Activated CD4-positive, alpha-beta T cell treated with anti-CD3 and anti-CD28 coated beads for 48 hours (primary cell): ENCODE measurements at places on chromosomes 16 and 17.

DNA sequence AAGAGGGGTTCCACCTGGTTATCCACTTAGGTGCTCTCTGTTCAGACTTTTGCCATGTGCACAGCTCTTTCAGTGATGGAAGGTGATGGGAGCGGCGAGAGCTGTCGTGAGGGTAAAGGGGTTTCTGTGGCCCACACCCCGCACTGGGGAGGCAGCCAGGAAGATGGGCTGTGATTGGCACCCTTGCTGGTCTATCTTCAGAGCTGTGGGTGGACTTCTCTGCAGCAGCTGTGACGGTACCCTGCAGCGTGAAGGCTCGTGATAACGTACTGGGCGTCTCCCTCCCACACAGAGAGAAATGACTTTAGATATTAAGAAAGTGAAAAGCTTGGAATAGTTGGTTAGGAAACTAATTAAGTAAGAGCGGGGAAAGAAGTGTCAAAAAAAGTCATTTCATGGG lies 45.8 kb downstream of the MPRIP start:
- DNase-seq: no peak

DNA sequence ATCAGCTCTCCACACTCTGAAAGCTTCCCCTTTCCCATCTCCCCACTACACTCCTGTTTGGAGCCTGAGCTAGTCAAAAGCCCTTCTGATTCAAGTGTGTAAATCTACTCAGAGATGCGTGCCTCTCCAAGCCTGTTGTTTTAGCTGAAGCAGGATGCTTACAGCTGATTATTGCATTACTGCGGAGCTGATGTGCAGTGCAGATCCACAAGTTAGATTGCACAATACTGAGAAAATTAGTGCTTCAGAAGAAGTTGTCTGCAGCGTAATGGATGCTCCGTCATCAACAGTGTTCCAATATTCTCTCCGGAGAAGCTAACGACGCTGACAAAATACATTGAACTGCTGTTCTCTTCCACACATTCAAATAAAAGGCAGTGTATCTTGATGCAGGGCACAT lies 44.8 kb upstream of the NLRP1 start:
- no peak for DNase-seq

DNA sequence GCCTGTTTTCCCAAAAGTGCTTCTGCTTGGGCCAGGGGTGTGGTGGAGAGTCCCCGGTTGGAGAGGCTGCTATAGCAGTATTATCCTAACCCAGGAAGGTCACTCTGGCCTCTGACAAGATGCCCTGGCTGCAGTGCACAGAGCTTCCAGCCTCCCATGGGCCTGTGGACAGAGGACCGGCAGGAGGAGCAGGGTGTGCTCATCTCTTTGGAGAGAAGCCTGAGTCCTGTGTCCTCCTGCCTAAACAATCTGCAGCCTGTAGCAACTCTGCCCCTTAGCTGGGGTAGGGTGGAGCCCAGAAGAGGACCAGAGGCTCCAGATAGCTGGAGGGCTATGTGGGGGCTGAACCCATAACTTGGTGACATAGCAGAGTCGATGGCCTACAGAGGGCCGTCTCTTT lies 78.0 kb downstream of the MPRIP start:
- no peak for DNase-seq

GRCh38 chr16:84531671-84532111 lies 27.2 kb upstream of the MEAK7 start:
- no peak for DNase-seq

- DNase-seq: no peak
Measured at GRCh38 chr16:49575346-49576172, 202.0 kb downstream of the C16orf78 start.

- no peak for DNase-seq
Measured at GRCh38 chr16:52283584-52284375, 263.2 kb downstream of the TOX3 start.

- DNase-seq: no peak
Measured at GRCh38 chr16:2779978-2780898, 3.2 kb upstream of the ELOB start.

DNA sequence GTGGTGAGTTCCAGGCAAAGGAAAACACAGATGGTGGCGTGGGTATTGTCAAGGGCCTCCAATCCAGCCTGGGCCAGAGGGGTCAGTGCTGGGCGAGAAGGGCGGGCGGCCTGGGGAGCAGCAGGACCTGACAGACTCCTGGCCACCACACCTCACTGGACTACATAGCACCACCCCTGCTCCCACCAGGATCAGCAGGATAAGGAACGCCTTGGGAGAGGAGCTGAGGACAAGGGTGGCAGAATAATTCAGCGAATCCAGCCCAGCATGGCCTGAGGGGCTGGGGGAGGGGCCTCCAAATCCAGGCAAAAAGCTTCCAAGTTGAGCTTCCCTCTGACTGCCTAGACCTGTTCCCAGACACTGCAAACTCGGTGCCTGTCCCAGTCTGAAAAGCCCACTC lies 6.5 kb downstream of the DLX4 start:
- no peak for DNase-seq

DNA sequence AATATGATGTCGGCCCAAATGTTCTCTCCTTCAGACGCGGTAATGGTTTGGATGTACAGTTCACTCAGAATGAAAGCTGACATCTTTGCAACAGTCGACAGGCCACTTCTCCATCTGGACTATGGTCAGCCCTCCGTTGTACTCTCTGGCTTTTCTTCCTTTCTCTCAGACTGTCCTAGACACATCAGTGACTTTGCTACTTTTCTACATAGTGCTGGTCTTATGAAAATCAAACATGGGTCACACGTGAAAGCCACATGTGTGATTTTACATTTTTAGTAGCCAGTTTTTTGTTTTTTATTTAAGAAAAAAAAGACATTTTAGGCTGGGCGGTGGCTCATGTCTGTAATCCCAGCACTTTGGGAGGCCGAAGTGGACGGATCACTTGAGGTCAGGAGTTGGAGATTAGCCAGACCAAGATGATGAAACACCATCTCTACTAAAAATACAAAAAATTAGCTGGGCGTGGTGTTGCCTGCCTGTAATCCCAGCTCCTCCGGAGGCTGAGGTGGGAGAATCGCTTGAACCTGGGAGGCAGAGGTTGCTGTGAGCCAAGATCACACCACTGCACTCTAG lies 644.1 kb downstream of the KCNJ2 start:
- no peak for DNase-seq

- DNase-seq: no peak
Measured at GRCh38 chr16:19874851-19875546, 9.6 kb downstream of the GPRC5B start.

- no peak for DNase-seq
Measured at GRCh38 chr17:73888862-73889261, 244.6 kb upstream of the SDK2 start.

- DNase-seq: no peak
Measured at GRCh38 chr17:64356304-64356686, 34.4 kb downstream of the PECAM1 start.

- no peak for DNase-seq
Measured at GRCh38 chr17:77286641-77287431, 146.1 kb downstream of the SEC14L1 start.

GRCh38 chr17:34706029-34706428 lies 126.6 kb downstream of the TMEM132E start:
- DNase-seq: peak; percentile 36

DNA sequence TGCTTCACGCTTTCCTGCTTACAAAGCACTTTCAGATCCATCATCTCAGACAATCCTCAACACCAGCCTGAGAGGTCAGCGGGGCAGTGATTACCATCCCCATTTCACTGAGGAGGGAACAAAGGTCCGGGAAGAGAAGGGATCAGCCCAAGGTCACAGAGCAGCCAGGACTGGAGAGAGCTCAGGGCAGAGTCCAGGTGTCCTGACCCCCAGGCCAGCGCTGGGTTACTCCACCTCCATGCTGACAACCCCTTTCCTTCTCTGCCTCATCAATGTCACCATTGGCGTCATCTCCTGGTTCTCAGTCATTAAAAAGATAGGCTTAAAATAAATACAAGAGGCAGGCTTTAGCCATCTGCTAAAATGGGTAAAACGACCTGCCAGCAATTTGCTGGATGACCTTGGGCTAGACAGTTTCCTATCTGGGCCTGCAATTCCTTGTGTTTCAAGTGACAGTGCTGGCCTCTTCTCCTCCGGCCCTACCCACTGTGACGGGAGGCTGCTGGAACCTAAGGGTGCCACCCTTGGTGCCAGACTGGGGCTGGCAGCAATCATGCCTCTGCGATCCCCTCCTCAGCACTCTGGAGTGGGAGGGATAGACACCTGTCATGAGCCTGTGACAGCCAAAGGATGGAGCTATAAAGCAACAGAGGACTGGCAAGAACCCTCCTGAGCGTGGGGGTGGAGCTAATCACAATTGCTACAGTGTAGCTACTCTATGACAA lies 79.5 kb upstream of the CCL1 start:
- no peak for DNase-seq

DNA sequence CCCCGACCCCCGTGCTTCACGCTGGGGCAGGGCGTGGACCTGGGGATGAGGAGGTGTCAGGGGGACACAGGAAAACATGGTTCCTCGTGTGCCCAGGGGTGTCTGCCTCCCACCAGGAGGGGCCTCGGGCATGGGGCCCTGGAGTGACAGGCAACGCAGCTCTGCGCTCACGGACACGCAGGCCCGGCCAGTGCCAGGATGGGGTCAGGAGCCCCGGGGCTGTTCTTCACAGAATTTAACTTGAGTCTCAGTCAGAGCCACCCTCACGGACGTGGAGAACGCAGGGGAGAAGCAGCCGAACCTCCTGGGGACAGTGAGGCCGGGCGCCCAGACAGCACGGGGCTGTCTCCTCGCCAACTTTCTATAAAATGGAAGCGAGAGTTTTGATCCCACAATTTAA lies 16.7 kb downstream of the UNKL start:
- no peak for DNase-seq

DNA sequence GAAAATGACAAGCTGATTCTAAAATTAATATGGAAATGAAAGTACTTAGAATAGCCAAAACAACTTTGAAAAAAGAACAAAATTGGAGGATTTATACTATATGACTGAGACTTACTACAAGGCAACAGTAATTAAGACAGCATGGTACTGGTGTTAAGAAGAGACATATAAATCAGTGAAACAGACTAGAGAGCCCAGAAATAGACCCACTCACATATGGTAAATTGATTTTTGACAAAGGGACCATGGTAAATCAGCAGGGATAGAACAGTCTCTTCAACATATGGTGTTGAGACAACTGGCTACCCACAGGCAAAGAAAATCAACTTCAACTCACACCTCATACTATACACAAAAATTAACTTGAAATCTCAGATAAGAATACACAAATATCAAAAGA lies 12.9 kb downstream of the CMC2 start:
- no peak for DNase-seq

DNA sequence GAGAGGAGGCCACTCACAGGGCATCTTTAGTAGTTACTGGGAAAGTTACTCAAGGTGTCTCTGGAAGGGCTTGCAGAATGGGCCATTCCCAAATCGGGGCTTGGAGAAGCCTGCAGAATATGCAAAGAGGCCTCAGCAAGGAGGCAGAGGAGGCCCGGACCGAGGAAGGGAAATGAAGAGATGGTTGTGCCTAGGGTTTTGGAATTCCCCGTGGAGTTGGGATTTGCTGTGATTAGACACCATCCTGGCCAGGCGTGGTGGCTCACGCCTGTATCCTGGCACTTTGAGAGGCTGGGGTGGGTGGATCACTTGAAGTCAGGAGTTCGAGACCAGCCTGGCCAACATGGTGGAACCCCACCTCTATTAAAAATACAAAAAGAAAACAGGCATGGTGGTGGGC lies 193.0 kb downstream of the IRF8 start:
- no peak for DNase-seq

DNA sequence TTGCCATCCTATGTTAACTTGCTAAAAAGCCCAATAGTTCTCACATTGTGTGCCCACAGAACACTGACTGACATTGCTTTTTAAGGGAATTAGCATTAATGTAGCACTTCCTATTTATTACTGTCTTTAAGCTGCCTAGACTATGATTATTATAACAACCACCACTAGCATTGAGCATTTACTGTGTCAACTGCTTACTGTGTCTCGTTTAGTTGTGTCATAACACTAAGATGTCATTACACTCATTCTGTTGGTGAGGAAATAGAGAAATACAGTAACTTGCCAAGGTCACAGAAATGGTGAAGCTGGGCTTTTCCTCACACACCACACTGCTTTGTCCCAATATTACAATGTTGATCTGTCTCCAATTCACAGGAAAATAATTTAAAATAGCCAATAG lies 30.2 kb downstream of the TRIM25 start:
- no peak for DNase-seq

DNA sequence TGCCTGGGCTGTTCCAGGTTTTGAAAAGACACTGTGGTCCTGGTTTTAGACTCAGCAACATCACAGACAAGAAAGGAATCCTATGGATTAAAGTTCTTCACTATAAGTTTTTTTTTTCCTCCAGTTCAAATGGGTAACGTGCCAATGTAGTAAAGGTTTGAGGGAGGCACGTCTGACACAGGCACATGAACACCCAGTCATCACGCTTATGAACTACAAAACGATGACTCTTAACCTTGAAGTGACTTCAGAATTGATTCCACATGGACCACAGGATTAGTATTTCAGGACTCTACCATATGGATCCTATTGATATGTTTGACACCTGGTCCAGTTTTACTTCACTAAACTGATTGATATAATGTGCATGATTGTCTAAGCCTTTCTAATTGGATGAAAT lies 2.3 kb downstream of the PRMT7 start:
- no peak for DNase-seq

DNA sequence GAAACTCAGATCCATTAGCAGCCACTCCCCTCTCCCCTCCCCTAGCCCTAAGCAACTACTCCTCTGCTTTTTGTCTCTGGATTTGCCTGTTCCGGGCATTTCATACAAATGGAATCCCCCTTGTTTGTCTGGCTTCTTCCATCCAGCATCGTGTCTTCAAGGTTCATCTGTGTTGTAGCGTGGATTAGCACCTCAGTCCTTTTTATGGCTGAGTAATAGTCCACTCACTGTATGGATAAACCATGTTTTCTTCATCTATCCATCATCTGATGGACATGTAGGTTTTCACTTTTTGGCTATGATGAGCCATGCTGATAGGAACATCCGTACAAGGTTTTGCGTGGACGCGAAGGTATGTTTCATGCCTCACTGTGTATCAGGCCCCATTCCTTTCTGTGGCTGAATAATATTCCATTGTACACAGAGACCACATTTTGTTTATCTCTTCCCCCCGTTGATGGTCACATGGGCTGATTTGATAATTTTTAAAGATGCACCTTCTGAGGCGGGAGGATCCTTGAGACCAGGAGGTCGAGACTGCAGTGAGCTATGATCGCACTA lies 8.9 kb upstream of the GSE1 start:
- DNase-seq: no peak

- DNase-seq: peak; percentile 87
Measured at GRCh38 chr16:83826146-83826913, 18.6 kb downstream of the HSBP1 start.

DNA sequence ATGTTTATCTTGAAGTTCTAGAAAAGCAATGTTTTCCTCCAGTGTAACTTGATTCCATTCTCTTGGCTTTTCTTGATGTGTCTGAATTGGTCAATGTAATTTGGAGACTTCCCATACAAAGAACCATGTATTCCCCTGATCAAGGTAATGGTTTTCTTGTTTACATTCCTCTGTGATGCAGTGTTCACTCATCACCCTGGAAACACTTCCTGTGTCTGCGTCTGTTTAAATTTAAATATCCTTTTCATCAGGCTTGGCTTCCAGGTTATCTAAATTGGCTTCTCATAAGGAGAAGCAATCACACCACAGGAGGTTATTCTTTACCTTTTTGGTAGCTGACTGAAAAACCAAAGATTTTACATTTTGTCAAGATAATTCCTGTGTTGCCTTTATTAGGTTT lies 237.3 kb upstream of the WSCD1 start:
- no peak for DNase-seq

GRCh38 chr16:51854401-51854951 lies 692.5 kb downstream of the TOX3 start:
- no peak for DNase-seq

- DNase-seq: no peak
Measured at GRCh38 chr16:75928295-75928694, 202.0 kb upstream of the CPHXL start.

- no peak for DNase-seq
Measured at GRCh38 chr16:54935266-54935968, 4.8 kb downstream of the IRX5 start.
